ENCODE measurements at places on chromosomes 1 and 21.

DNA sequence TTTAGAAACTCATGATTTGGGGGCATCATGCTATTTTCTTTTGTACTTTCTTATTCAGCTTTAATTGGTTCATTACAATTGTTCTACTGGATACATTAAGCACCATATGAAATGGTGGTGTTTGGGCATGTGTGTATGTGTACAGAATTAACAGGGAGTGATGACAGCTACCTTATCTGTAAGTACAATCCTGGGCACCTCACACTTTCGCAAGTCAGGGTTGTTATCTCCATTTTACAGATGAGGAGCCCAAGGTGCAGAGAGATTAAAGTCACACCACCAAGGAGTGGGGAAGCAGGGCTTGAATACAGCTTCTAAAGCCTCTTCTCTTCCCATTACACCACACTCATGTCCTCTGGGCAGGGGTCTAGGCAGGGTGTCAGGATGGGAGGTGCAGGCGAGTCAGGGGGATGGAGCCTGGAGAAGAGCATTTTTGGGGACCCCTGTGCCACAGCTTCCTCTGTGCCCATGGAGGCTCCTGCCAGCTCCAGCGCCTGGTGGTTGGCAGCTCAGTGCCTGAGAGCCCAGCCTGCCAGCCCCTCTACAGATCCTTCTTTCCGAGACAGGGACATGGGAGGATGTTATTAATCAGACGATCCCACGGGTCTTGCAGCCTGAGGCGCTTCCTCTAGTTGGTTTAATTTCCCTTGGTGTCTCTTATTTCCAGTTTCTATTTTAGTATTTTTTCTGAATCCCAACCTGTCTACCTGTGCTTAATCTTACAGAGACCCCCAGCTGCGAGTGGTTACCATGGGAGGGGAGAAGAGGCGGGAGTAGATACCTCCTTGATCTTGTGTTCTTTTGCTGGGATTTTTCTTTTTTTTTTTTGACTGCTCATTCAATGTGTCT lies 126.2 kb upstream of the CD34 start:
- no peak for DNase-seq

DNA sequence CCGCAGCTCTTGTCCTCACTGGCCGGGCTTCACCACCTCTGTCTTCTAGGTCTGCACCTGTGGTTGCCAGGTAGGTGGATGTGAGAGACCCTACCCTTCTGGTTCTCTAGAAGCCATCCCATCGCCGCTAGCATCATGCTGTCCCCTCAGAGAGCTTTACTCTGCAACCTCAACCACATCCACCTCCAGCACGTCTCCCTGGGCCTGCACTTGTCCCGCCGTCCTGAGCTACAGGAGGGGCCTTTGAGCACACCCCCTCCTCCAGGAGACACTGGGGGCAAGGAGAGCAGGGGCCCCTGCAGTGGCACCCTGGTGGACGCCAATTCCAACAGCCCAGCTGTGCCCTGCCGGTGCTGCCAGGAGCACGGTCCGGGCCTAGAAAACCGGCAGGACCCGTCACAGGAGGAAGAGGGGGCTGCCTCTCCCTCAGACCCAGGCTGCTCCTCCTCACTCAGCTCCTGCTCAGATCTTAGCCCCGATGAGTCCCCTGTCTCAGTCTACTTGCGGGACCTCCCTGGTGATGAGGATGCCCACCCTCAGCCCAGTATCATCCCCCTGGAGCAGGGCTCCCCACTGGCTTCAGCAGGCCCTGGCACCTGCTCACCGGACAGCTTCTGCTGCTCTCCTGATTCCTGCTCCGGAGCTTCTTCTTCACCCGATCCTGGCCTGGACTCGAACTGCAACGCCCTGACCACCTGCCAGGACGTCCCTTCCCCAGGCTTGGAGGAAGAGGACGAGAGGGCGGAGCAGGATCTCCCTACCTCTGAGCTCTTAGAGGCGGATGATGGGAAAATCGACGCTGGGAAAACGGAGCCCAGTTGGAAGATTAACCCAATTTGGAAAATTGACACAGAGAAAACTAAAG lies 1.2 kb downstream of the RUSC1 start:
- no peak for DNase-seq

- DNase-seq, result no peak
Measured at GRCh38 chr1:214473387-214473786, 78.0 kb downstream of the PTPN14 start.

DNA sequence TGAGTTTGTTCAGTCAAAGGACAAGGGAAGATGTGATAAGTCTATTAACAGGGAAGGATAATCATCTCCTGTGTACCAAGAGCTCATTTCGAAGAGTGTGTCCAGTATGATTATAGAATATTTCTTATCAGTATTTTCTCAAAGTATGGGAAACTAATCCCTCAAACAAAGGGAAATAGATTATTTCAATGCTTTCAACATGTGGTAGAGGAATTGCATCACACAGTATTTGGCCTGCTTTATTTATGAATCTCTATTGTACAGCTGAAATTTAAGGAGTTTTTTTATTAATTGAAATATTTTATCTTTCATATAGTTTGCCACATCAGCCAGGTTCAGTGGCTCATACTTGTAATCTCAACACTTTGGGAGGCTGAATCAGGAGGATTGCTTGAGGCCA lies 151.0 kb downstream of the CLEC20A start:
- no peak for DNase-seq

- no peak for DNase-seq
Measured at GRCh38 chr1:112991402-112992120, 35.6 kb upstream of the SLC16A1 start.

- DNase-seq, result no peak
Measured at GRCh38 chr1:61506236-61506635, 218.7 kb downstream of the TM2D1 start.

DNA sequence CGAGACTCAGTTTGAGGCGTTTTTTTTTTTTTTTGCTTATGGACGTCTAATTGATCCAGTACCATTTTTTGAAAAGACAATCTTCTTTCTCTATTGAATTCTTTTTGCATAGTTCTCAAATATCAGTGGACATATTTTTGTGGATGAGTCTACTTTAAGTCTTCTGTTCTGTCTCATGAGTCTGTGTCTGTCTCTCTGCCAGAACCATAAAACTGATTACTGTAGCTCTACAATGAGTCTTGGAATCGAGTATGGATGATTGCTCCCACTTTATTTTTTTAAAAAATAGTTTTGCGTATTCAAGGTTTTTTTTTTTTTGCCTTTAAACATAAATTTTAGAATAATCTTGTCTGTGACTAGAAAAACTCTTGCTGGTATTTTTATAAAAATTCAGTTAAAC lies 323.5 kb downstream of the ZNF326 start:
- no peak for DNase-seq

DNA sequence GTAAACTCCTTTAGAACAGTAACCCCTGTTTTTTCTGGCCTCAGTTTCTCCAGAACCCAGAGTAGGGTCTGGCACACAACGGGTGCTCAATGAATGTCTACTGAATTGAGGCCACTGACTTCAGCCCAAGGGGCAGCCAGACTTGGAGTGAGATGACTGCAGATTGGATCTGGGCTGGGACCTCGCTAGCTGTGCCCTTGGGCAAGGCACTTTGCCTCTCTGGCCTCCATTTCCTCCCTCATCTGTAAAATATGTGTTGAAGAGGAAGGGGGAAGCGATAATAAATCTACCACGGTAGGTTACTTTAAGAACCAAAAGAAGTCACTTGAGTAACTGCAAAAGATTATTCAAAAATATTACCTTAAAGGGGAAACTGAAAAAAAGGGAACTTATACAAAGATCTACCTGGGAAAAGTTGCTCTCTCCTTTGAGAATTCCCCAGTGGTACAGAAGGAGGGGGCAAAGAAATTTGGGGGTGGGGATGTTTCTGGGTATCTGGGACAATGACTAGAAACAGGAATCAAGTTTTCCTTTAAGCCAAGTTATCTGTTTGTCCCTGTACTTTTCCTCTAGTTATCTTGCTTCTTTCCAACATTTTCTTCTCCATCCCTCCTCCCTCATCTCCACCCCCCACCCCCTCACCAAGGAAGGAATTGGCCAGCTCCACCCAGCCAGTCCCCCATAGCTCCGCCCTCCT lies 394 bp upstream of the GRHL3 start:
- DNase-seq, result no peak

Measured in esophagus muscularis mucosa (tissue), 4 donors.